ENCODE measurements at places on chromosomes 5 and 9.

DNA sequence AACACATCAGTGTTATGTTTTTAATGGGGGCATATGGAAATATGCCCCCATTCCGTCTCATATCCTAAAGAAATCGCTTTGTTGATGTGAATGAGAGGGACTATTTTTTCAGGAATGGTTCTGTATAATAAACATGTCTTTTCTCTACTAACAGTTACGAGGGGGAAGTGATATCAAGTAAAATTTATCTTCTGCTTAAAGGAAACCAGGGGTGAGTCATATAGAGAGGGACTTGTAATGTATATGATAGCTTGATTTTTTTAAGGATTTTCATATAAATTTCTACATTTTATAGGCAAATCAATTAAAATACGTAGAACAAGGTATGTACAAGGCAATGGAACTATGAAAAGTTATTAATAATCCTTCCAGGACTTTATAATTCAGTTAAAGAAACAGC lies 207.1 kb downstream of the SEMA5A start:
- DNase-seq: no peak

- no peak for DNase-seq
Observed at GRCh38 chr5:57783693-57784092, 301.1 kb upstream of the ACTBL2 start.

GRCh38 chr5:67222243-67223025 lies 25.8 kb upstream of the CD180 start:
- DNase-seq: no peak

- DNase-seq: no peak
Observed at GRCh38 chr5:53167836-53168235, 58.3 kb upstream of the MOCS2 start.

GRCh38 chr5:132259069-132259851 lies 1.8 kb downstream of the PDLIM4 start:
- no peak for DNase-seq

DNA sequence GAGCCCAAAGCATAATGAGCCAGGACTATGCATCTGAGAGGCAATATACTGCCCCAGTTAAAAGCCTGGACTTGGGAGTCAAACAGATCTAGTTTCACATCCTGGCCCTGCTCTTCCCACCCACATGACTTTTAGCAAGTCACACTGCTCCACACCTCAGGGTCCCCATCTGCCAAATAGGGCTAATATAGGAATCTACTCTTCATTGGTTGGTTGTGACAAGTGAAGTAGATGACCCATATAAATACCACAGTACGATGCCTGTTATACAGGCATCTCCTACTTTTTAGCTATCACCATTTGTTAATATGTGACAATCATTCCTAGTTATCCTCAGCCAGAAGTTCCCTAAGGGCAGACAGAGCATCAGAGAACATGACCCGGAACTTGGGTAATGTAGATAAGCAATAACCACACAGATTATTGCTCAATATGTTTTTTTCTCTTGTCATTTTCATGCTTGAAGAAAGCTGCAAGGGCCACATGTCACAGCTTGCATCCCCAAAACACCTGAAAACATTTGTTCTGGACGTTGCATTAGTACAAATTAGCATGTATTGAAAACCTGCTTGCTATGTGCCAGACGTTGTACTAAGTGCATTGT lies 20.4 kb downstream of the ADAM19 start:
- DNase-seq: no peak

DNA sequence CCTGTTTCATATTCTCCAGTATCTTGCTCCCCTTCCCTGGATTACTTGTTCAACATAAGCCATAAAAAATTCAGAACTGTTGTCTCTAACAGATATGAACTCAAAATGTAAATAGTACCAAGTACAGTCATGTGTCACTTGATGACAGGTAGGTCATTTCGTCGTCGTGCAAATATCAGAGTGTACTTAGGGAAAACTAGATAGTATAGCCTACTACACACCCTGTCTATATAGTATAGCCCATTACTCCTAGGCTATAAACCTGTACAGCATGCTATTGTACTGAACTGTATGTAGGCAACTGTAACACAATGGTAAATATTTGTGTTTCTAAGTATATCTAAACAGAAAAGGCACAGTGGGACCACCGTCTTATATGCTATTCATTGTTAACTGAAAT lies 39.1 kb downstream of the SMIM15 start:
- DNase-seq: no peak

DNA sequence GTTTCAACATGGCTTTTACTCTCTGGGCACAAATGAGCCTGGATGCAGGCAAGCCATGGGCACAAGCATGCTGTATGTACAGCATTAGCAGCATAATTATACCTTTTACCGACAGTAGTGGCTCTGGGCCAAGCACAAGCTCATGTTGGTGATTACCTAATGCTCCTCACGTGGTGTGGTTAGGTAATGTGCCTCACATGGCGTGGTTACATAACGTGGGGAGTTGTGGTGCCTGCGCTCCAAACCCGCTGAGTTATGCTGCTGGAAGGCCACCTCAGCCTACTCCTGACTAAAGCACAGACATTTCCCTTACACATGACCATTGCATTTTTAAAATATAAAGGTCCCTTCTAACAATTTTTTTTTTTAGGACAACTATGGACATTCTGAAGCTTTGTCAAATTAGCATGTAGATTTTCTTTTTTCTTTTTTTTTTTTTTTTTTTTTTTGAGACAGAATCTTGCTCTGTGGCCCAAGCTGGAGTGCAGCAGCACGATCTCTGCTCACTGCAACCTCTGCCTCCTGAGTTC lies 794.0 kb downstream of the EFNA5 start:
- no peak for DNase-seq

DNA sequence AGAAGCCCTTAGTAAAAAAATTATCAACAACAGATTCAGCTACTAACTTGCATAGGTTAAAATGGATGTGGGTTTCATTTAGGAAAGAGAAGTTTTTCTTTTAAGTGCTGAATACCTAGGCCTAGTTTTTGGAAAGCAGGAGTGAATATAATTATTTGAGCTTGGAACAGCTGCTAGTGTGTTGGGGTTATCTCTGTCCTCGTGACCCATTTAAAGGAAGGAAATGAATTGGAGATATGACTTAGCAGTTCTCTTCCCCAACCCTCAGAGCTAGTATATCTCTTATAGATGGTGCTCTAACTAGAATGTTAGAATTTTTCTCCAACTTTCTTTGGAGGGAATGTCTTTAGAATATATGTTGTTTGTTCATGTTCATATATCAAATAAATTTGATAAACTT lies 38.6 kb downstream of the ZNF366 start:
- no peak for DNase-seq

DNA sequence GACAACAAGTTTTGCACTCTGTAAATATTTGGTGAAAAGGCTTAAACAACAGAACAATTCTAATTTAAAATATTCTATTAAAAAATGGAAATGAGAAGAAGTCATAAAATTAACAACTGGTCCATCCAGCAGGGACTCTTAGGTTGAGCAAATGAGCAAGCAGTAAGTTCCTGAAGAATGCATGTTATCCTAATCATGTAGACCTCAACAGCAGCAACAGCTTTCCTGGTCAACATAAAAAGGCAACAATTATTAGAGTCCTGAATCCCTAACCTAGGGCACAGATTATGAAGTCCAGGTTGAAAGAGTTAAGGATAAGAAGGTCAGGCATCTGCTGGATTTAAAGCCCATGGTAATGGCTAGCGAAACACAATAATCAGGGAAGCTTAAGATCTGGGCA lies 120.9 kb downstream of the SSBP2 start:
- DNase-seq: no peak

- no peak for DNase-seq
Observed at GRCh38 chr5:170375283-170375682, 13.9 kb downstream of the KCNMB1 start.

DNA sequence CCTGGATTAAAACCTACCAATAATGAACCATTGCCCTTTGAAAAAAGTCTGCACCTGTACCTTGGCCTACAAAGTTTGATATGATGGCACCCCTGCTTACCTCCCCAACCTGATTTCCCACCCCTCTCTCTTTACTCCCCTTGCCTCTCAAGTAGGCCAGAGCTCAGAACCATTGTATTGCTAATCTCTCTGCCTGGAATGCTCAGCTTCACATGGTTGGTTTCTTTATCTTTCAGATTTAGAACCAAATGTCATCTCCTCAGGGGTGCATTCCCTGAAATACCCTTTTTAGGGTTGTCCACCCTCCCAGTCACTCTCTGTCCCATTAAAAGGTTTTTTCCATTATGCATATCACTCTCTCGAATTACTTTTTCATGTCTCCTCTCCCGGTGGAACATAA lies 116.6 kb upstream of the VCAN start:
- no peak for DNase-seq

DNA sequence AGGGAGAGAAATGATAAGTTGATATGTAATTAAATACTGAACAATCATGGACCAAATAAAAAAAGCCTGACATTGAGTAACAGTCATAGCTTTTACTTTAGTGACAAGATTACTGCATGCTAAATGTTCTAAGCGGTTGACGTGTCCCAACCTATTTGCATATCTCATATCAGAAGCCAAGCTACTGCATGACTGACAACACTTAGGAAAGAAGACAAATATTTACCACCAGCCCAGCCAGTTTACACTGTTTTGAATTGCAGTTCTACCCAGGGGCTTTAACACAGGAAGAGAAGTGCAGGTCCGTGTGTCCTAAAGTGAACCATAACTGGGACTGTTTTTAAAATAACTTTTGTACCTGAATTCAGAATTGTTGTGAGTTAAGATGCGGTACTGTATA lies 219.9 kb downstream of the PRDM9 start:
- peak; percentile 31 for DNase-seq

GRCh38 chr9:116928289-116928688 lies 241.2 kb downstream of the TRIM32 start:
- DNase-seq: no peak

GRCh38 chr9:1018121-1018520 lies 32.0 kb upstream of the DMRT2 start:
- DNase-seq: no peak

- DNase-seq: peak; percentile 27
Observed at GRCh38 chr5:139662617-139663016, 14.5 kb downstream of the CXXC5 start.

DNA sequence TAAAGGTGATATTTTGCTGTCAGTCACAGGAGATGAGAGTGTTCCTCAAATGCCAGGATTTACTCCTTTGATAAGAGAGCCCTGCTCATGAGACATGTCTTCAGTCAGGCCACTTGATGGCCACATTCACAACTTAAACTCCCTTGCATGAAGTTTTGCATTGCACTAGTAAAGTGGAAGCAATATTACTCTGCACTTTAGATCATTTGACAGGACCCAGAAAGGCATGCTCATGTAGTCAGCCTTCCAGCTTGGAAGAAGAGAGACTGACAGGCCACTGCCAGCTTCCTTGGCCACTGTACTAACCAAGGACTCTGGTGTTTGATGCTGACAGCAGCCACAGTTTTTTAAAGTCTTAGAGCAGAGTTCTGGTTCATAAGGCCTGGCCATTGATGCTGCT lies 42.6 kb downstream of the NPR3 start:
- no peak for DNase-seq

- no peak for DNase-seq
Observed at GRCh38 chr5:68220260-68220659, 4.7 kb downstream of the PIK3R1 start.

GRCh38 chr9:81264516-81264915 lies 424.8 kb downstream of the TLE1 start:
- no peak for DNase-seq

DNA sequence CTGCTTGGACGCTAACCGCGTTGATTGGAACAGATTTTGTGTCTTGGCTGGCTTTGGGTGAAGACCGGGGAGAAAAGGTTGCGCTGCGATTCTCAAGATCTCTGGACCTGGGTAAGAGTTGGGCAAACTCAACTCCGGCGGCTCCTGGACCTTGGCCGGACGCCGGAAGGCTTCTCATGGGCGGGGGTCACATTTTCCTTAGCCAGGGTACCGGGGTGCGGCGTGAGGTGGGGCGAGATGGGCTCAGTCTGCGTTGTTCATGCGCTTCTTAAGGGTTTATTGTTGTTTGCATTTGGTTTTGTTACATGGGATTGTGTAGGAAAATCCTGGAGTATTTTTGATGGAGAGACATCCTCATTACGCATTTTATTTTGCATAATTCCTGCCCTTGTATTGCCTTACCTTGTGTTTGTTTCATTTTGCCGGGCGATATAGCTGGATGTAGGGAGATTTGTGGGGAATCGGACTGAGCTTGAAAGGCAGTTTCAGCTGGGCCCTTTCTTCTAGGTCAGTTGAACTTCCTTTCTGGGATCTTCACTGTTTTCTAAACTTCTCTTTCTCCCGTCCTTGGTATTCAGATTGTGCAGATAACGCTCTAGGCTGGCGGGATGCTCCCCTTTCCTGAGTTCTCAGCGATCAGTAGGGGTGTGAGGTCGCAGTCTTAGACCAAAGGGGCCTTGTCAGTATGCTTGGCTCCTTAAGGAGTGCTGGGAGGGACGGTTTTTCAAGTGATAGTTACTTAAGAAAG lies 524 bp downstream of the MEGF10 start:
- no peak for DNase-seq

DNA sequence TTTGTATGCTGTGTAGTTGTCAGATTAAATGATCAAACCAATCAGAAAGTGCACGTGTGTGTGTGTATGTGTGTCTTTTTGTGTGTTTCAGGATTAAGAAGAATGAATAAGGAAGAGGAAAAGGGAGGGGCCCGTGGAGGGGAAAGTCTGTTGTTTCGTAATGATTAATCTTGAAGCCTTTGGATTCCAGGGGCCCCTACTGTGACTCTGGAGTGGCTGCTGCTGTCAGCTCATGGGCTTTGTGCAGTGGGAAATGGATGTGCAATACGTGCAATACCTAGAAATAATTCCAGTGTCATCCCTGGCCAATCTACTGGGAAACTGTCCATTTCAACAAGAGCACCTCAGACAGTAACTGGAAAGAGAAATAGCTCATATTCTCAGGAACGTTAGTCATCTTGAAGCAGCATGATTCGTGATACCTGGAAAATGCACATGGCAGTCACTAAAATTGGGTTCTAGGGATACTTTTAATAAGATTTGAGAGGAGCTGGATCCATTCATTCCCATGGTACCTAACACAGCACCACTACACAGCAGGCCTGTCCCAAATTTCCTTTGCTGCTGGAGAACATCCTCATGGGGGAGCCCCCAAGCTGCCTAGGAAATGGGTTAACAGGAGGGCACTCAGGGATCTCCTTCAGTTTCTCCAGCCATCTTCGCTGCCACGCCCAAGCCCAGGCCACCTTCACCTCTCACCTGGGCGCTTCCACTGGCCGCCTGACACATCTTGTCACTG lies 186.3 kb downstream of the NR3C1 start:
- DNase-seq: no peak

All from NCI-H510A (cell line).